Kidney glomerular epithelial cell (primary cell): ENCODE measurements at places on chromosomes 5 and 9.

GRCh38 chr9:131739959-131740648, at the start of gene RAPGEF1:
Gene RAPGEF1 (minus strand): TSS chr9:131740076. CDS start chr9:131739830, 246 bp downstream.
- peak; percentile 41 for DNase-seq

DNA sequence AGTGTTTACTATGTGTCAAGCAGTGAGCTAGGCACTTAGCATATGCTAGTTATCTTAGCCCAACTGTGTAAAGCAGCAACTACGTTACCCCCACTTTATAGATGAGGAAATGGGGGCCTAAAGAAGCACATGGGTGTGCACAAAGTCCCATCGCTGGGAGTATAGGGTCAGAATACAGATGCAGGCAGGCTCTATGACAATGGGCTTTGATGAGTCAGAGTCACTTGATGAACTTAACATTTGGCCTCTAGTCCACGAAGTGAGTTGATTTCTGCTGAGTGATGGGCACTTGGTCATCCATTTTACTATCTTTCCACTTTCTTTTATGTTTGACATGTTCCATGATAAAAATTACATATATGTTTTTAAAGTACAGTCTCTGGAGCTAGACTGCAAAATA, 204.3 kb downstream of the TRIM32 start:
- no peak for DNase-seq

DNA sequence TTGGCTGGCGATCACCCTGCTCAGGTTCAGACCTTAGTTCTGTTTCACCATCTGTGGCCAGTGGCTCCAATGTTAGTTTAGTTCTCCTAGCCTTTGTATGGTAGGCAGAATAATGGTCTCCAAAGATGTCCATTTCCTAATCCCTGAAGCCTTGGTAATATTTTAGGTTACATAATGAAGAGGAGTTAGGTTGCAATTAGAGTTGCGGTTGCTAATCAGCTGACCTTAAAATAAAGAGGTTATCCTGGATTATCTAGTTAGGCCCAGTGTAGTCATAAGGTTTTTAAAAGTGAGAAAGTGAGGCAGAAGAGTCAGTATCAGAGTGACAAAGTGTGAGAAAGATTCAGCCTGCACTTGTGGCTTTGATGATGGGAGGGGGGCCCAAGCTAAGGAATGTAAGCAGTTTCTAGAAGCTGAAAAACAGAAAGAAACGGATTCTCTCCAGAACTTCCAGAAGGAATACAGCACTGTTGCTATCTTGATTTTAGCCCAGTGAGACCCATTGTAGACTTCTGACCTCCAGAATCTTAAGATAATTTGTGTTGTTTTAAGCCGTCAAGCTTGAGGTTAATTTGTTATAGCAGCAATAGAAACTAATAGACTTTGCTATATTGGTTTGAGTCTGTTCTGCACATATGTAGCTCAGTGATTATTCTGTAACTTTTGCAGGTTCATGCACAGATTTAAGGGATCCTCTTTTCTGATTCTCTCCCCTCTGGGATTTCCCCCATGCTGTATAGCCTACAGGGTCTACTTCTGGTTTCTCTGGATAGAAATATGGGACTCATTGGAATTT, 21.6 kb downstream of the LNPEP start:
- DNase-seq: no peak

GRCh38 chr9:22100626-22101025, 91.5 kb upstream of the CDKN2B start:
- DNase-seq: no peak

GRCh38 chr5:78793907-78794662, 145.5 kb upstream of the LHFPL2 start:
- DNase-seq: no peak

DNA sequence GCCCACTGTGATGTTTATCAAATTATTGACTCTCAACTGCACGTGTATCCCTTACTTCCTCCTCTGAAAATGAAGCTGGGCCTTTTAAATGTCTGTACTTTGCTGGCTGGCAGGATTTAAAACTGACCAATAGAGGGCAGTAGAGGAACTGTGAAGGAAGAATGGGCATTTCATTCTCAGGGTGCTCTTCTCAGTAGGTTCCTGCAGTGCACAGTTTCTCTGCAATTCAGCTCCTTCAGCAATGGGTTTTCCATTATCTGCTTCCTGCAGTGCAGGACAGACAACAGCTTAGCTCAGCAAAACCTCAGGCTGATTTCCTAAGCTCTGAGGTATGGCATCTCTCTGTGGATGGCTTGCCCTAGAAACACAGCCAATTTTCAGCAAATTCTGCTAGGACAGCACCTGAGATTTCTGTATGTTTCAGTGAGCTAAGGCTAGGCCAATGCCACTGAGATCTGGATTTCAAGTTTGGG, 298.4 kb upstream of the PRDM9 start:
- DNase-seq: peak; percentile 72

GRCh38 chr5:137078171-137078665, 420.9 kb downstream of the SPOCK1 start:
- peak; percentile 51 for DNase-seq

- DNase-seq: no peak
These were observed 445.8 kb upstream of the RIOK2 start for GRCh38 chr5:97628807-97629206.

DNA sequence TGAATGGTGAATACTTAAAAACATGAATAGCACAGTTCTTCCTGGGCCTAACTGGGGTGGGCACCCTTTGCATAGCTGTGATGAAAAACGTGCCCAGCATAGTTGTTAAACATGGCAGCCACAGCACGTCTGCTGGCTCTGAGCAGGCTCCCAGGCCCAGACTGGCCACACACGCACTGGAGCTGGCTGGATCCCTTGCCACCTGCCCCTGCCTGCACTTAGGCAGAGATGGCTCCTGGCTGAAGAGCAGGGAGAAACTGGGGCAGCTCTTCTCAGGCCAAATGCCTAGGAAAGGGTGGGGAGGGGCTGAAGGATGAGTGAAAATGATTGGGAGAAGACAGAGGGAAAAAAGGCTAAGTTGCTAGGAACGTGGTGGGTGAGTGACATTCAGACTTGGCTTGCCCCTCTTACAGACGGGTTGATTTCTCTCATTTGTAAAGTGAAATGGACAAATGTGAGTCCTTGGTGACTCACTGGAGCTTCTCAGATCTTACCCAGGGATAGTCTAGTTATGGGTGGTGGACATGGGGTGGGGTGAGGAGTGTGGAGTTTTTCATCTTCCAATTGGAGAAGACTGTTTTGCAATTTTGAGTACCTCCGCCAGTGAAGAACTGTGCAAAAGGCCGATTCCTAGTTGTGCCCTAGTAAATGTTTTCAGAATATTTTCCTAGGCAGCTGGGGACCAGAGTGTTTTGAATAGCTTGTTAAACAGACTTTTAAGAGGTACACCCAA, 42.4 kb downstream of the TRIO start:
- DNase-seq: peak; percentile 40

GRCh38 chr5:25948278-25948677, 1090.1 kb downstream of the CDH9 start:
- DNase-seq: no peak

- DNase-seq: no peak
These were observed 19.7 kb downstream of the ANP32B start for GRCh38 chr9:98002808-98003207.

- peak; percentile 3 for DNase-seq
These were observed 686 bp downstream of the BRD9 start for GRCh38 chr5:891837-892393.

DNA sequence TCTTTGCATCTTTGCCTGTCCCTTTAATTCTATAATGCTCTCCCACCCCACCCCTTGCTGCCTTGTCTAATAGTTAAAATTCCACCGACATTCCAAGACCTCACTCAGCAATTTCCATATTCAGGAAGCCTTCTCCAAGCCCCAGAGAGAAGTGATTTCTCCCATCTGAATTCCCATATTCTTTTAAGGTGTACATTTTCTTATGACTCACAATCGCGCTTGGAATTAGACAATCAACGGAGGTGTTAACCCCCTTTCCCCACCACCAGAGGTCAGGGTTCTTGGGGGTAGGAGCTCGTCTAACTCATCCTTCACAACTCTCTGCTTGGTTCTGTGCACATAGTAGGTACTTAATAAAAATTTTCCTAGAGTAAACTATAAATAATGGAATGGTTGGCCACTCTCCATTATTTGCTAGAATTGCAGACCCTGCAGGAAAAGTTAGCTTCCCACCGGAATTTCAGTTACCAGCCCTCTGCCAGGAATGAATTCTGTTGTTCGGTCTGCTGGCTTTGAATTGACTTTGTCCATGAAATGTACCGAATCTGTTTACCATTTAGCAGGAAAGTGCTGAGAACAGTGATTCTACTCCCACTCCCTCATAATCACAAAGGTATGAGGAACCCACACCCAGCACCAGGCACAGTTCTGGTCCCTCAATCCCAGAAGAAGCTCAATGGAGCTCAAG, 5.0 kb downstream of the KCNIP1 start:
- peak; percentile 53 for DNase-seq

- DNase-seq: no peak
These were observed 644.5 kb downstream of the KCTD16 start for GRCh38 chr5:144815131-144815530.

DNA sequence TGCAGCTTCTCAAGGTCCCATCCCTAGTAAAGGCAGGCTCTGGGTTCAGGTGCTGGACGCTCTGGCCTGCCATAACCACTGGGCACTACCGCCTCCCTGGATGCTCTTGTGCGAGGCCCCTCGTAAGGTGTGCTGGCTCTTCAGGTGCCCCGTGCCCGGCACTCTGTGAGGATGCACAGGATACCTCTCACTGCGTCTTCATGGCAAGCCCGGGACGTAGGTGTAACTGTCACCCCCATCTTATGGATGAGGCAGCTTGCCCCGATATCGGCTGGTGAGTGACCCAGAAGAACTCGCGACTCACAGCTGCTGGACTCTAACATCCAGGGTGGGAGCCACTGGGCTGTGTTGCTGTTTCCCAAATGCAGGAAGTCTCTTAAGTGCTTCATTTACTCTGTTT, 79.0 kb downstream of the GTF3C4 start:
- no peak for DNase-seq
